ENCODE measurements at places on chromosomes 4 and X.

GRCh38 chr4:148730766-148731165, 288.6 kb upstream of the NR3C2 start:
- DNase-seq, result no peak

- DNase-seq, result no peak
Observed at GRCh38 chr4:169117591-169118081, 107.6 kb upstream of the CBR4 start.

DNA sequence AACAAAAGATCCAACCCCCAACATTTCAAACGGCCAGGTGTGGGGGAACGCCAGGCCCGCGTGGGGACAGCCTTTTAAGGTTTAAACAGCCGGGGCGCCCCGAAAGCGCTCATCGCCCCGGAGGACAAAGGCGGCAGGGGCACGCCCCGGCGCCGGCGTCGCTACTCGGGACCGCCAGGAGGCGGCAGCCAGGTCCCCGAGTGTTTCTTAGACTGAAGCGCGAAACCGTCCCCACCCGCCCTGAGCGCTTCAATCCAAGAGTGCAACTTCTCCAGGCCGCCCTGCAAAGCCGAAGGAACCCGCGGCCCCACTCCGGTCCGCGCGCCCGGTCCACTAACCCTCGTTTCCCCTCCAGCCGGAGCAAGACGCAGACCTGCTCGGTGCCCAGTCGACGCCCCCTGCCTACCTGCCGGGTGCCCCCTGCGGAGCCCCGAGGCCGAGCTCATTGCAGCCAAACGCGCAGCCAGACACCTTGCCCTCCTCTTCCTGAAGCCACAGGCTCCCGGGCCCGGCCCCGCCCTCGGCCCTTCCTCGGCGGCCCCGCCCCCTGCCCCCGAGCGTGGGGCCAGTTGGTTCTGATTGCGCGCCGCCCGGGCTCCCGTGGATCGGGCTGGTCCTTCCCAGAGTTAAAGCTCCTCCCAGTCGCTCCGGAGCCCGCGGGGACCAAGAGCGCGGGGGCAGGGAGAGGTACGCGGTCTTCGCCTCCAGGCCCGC, at the start of gene CASP6:
TSS of gene CASP6 (minus strand) at position 496 of the 714 bp plus-strand sequence. CDS start at position 446, 50 bp downstream.
- DNase-seq, result peak; percentile 86

DNA sequence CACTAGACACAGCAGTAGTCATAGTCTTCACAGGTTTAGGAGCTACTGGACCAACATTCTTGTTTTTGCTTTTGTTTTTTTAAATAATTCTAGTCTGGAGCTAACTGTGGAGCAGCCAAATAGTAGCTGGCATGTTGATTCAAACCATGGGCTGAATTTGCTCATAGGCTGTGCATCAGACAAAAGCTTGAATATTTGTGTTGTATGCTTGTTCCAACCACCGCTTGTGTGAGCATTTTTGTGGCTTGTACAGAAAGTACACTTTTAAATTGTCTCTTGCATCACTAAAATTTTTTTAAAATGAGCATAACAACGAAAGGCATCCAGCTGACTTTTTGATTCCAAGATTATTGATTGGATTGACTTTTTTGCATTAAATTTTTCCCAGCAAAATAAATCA, 39.6 kb downstream of the CCNI start:
- DNase-seq, result no peak

GRCh38 chrX:20284444-20284843, 17.7 kb upstream of the RPS6KA3 start:
- no peak for DNase-seq

- no peak for DNase-seq
Observed at GRCh38 chrX:129808829-129809796, 29.4 kb downstream of the SASH3 start.

- no peak for DNase-seq
Observed at GRCh38 chr4:40998675-40999358, 215.5 kb downstream of the APBB2 start.

DNA sequence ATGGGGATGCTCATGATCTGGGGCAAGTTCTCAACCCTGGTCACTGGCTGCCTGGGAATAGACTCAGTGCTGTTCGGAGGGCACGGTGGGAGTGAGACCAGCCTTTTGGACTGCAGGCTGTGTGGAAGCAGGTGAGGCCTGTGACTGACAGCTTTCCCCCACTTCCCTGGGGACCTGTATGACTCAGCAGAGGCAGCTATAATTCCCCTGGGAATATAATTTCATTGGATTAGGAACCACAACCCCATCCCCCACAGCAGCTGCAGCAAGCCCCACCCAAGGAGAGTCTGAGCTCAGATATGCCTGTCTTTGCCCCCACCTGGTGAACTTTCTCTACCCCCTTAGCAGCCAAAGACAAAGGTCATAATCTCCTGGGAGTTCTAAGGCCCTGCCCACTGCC, 408.6 kb downstream of the PPP3CA start:
- no peak for DNase-seq

DNA sequence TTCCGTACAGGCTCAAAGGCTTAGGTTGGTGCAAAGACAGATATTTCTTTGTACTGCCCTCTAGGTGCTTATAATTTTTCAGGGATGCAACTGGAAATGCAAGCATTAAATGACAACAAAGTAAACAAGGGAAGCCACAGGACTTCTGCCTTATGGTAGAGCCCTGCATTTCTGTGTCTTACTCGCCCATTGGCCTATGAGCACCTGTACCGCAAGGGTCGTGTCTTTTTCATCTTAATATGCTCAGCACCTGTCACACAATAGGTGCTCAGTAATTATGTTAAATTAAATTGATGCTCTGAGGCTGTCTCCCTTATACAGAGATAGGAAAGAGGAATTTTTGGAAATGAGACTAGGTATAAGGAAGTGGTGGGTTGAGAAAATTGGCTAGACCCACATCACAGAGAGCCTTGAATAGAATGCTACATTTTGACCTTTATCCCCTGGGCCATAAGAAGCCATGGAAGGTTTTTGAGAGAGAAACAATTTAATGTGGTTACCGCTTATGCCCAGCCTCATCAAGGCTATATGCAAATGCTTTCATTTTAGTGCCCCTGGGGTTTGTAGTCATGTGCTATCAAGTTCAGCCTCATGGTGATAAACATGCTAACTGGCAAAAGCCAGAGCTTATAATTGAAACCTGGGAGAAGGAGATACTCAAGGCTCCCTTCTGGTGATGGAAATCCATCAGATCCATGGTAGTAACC, 16.3 kb downstream of the VSIG4 start:
- DNase-seq, result no peak

GRCh38 chr4:169485791-169486742, 126.3 kb downstream of the NEK1 start:
- DNase-seq, result no peak

DNA sequence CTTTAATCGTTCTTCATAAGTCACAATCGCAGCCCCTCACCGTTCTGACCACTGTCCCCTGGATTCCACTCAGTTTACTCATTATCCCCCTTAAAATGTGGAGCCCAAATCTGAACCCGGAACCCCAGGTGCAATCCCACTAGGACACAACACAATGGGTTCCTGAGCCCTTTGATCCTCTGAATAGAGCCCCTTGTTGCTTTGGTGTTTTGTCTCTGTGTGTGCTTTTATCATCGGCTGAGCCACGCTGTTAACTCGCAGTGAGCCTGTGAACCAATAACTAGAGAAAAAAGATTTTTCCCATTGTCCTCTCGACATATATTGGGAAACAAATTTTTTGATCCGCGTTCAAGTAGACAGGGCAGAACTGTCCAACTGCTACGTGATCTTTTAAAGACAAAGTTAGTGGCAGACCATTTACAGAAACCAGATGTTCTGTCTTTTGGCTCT, 617 bp upstream of the PDHA1 start:
- no peak for DNase-seq

GRCh38 chr4:108454227-108454626, 166.1 kb upstream of the RPL34 start:
- DNase-seq, result no peak

DNA sequence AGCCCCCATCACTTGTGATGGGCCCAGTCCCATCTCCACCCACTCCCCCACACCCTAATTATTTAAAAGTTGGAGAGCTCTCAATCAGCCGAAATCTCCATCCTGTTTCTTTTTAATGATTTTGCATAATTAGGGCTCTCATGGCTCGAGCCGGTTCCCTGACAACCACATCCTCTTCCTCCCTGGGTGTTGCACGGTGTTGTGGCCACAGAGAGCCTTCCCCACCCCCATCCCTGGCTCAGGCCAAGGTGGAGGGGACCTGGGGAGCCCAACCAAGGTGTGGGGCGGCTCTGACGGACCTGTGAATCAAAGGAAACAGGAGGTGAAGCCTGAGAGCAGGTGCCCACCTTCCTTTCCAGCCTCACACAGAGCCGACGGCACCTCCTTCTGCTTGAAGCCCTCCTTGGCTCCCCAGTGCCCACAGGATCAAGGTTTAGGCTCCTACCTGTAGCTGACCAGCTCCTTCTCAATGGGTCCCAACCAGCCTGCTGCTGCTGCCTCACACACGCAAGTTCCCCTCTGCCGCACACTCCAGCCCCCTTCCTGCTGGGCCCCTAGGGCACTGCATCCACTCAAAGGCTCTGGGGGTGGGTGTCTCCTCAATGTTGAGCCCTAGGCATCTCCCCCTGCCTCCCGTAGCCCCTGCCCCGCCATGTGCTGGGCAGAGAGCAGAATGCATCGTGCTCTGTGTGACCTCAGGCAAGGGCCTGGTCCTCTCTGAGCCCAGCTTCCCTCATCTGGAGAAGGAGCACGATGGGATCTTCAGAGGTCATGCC, 68.7 kb downstream of the WFS1 start:
- no peak for DNase-seq
